ENCODE measurements at places on chromosomes 2 and 18. TPM values are rescaled to one million over a fixed set of nuclear protein-coding genes. Genes with fewer than 3 reads are reported as not detected.

- no peaks in the 10 kb centered on the region for H3K27me3 ChIP-seq
- no peak for DNase-seq
- H3K4me1 ChIP-seq, result no peaks in the 10 kb centered on the region
- no peak overlapping the region for H3K4me3 ChIP-seq
Observed at GRCh38 chr18:45270289-45270771, 344.9 kb upstream of the SLC14A2 start.

GRCh38 chr2:84033347-84033974 is 425.6 kb downstream of the SUCLG1 start:
- no peaks in the 10 kb centered on the region for H3K4me1 ChIP-seq
- H3K36me3 ChIP-seq, result no peaks in the 10 kb centered on the region
- H3K4me3 ChIP-seq, result no peak overlapping the region
- H3K27me3 ChIP-seq, result no peaks in the 10 kb centered on the region
- no peak for DNase-seq

- no peak overlapping the region for H3K4me3 ChIP-seq
- no peak for DNase-seq
- H3K4me1 ChIP-seq, result no peaks in the 10 kb centered on the region
- H3K27me3 ChIP-seq, result no peaks in the 10 kb centered on the region
- H3K36me3 ChIP-seq, result no peaks in the 10 kb centered on the region
Observed at GRCh38 chr2:234038076-234038802, 12.3 kb upstream of the SPP2 start.

DNA sequence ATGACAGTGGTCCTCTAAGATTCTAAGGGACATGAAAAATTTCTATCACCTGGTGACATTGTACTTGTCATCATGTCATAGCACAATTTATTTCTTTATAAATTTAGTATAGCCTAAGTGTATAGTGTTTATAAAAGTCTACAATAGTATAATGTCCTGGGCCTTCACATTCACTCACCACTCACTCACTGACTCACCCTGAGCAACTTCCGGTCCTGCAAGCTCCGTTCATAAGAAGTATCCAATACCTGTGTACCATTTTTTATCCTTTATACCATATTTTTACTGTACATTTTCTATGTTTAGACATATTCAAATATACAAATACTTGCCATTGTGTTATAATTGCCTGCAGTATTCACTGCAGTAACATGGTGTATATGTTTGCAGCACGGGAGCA is 72.8 kb upstream of the DSEL start:
- no peak overlapping the region for H3K4me3 ChIP-seq
- H3K4me1 ChIP-seq, result no peaks in the 10 kb centered on the region

GRCh38 chr2:28663359-28663758 is 88.3 kb upstream of the PPP1CB start:
- DNase-seq, result no peak
- H3K4me1 ChIP-seq, result peaks cover 23% of the 10 kb centered on the region
- H3K4me3 ChIP-seq, result no peak overlapping the region
- no peaks in the 10 kb centered on the region for H3K27me3 ChIP-seq
- peak overlapping the region; percentile 63 for H3K27ac ChIP-seq

DNA sequence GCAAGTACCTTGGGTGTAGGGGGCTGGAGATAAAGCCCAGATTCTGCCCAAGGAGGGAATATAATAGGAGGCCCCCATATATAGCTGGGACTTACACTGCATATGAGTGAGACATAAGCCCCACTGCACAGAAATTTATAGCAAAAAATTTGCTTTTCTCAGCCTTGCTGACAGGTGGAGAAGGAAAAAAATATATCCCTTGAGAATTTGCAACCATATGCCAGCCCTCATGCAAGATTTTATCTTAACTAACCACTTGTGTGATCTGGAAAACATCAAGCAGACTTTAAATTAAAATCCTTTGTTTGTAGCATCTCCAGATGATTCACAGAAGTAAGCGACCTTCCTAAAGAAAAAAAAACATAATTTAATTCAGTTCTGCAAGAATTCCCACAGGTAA is 288.2 kb downstream of the BCL2 start:
- no peaks in the 10 kb centered on the region for H3K27me3 ChIP-seq
- no peaks in the 10 kb centered on the region for H3K4me1 ChIP-seq
- H3K36me3 ChIP-seq, result no peaks in the 10 kb centered on the region
- H3K4me3 ChIP-seq, result no peak overlapping the region

DNA sequence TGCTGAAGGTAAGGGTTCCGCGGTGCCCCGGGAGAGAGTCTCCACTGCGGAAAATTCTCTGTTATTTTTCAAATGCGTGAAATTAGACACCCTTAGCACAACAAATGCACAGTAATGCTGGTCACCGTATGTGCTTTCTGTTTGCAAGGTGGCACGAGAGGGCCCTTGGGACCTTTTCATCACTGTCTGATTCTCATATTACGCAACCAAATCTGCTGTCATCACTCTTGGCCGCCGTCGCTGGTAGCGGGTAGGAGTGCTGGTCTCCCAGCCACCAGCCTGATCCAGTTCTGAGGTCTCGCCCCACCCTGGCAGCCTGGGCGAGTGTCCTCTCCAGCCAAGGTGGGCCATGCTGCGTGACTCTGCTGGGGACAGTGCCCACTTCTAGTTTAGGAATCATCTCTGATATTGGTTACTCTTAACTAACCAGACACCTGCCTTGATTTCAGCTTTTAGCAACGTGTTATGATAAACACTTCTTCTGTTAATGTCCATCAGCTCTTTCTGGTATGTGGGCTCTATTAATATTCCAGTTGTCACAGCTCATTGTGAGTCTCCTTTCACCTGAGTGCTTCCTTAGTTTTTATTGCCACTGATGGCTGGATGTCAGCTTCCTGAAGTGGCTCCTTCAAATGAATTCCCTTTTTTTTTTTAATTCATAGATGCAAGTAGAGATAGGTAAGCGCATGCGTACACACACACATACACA is 199.4 kb downstream of the GBX2 start:
- H3K4me3 ChIP-seq, result no peak overlapping the region
- H3K27me3 ChIP-seq, result no peaks in the 10 kb centered on the region
- H3K4me1 ChIP-seq, result no peaks in the 10 kb centered on the region
- peaks cover 11% of the 10 kb centered on the region for H3K36me3 ChIP-seq

DNA sequence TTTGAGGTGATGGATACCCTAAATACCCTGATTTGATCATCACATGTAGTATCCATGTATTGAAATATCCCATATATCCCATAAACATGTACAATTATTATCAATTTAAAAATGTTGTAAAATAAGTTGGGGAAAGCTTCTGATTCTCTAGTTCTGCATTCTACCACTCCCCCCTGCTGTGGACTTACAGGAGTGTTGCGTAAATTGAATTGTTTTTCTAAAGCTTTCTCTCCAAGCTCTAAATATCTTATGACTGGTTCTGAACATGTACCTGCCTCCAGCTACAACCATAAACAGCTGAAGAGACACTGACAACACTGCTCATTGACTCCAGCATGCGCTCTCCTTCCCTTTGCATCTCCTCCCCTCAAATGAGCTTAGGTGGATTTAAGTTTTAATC is 145.2 kb downstream of the MGAT5 start:
- no peak for DNase-seq
- no peak overlapping the region for H3K27ac ChIP-seq
- no peak overlapping the region for H3K4me3 ChIP-seq

DNA sequence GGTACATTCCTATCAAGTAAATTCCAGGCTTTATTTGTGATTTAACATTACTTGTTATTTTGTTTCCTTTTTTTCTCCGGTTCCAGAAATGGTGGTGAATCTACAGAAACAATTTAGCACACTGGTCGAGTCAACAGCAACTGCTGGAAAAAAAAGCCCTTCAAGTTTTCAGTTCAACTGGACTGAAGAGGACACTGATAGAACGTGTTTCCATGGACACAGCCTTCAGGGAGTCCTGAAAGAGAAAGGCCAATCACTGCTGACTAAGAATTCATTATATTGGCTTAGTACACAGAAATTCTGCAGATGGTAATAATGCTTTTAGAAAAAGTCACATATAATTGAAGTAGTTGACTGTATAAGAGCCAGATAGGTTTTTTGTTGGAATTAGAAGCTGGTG is 32.0 kb upstream of the GRHL1 start:
- peaks cover 6% of the 10 kb centered on the region for H3K4me1 ChIP-seq
- peaks cover 22% of the 10 kb centered on the region for H3K36me3 ChIP-seq
- DNase-seq, result no peak
- no peaks in the 10 kb centered on the region for H3K27me3 ChIP-seq
- H3K27ac ChIP-seq, result no peak overlapping the region

DNA sequence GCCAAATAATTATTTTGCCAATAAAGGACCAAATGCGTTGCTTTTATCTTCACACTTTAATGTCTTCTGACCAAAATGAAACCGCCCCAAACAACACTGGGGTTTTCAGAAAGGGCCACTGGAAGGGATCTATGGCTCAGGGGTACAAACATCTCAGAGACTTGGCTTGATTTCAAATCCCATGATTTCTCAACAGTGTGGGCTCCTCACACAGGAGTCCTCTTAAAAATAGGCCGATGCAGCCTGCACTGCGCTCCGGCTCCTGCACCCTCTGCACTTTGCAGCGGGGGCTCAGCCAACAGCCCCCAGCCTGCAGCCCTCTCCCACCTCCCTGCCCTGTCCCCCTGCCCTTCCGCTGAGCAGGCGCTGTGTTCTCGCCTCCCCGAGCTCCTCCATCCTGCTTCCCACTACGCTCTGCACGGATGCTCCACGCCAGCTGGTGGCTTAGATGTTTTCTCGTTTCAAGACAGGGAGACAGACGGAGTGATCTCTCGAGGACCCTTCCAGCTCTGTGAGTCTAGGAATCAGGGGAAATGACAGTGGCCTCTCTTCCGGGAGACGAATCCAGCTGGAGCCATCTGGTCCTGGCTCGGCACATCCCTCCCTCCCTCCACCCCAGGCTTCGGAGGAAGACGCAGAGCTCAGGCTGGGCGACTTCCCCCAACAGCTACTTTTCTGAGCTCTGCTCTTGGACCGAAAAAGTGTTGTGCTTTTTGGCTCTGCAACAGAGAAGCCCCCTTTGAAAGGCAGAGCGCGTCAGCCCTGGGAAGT is 71.4 kb downstream of the KCNF1 start:
- peaks cover 9% of the 10 kb centered on the region for H3K27me3 ChIP-seq
- no peak overlapping the region for H3K4me3 ChIP-seq
- H3K4me1 ChIP-seq, result no peaks in the 10 kb centered on the region
- peak overlapping the region; percentile 73 for H3K27ac ChIP-seq
- H3K36me3 ChIP-seq, result no peaks in the 10 kb centered on the region

GRCh38 chr2:226623587-226624368 is 175.8 kb downstream of the IRS1 start:
- H3K36me3 ChIP-seq, result no peaks in the 10 kb centered on the region
- no peak for DNase-seq

DNA sequence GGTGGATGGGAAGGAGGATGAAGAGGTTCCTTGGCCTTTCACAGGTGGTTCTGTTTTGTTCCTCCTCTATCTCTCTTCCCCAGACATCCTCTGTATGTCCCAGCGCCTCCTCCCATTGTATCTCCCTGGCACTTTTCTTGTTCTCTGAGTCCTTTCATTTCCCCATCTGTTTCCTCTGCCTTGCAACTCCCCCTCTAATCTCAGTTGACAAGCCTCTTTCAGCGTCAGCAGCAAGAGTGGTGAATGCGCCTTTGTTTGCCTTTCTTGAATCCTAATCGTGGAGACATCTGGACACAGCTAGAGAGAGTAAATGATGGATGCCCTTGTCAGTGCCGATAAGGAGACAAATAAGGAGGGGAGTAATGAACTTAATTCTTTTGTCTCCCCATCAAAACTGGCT is 167.0 kb downstream of the NDUFA10 start:
- no peaks in the 10 kb centered on the region for H3K36me3 ChIP-seq
- DNase-seq, result no peak
- H3K27me3 ChIP-seq, result no peaks in the 10 kb centered on the region
- no peak overlapping the region for H3K27ac ChIP-seq
- no peaks in the 10 kb centered on the region for H3K4me1 ChIP-seq
- H3K4me3 ChIP-seq, result no peak overlapping the region

DNA sequence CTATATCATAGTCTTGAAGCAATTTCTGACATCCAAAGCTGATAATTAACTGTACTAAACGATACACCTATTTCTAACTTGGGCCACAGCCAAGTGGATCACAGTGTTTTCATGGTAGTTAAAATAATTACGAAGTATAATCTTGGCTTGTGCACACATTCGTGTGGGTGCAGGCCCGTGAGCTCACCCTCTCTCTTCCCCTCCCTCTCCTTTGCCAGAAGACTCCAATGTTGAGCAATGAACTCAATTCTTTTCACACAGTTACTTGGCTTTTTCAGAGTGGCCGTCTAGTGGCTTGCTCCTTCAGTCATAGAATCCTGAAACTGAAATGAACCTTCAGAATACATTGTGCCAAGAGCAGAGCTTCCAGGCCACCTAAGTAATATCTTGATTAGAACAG is 178.7 kb downstream of the NCKAP5 start:
- H3K27me3 ChIP-seq, result no peaks in the 10 kb centered on the region
- no peak for DNase-seq
- H3K4me3 ChIP-seq, result no peak overlapping the region
- H3K4me1 ChIP-seq, result no peaks in the 10 kb centered on the region

DNA sequence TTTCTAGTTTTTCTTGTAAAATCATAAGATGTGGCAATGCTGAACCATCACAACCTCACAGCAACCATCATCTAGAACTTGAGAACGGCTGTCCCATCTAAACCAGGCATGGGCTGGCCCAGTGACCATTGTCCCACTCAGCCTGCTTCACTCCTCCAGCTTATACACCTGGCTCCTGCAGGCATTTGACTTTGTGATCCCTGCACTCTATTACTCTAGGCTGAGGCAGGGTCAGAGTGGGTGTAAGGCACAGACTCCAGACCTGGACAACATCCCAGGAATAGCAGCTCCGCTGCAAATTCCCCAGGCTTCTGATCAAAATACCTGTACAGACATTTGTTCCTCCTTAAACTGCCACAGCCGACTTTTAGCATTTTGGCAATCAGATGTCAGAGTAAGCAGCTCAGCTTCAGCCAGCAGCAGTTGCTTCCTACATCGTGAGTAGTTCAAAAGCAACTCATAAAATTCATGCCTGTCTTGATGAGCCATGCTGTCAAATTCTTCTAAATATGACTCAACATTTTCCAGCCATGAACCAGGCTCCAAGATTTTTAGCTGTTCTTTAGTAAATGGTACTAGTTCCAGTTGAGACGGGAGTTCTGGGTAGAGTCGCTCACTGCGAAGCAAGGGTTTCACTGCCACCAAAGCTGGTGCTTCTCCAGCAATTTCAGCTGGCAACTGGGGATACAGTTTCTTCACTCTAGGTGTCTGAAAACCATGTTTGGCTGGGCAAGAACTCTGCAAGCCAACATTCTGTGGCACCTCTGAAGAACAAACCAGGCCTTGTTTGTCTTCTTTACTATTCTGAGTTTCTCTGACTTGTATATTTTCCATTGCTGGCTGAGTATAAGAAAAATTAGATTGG is 12.8 kb downstream of the EPG5 start:
- peaks cover 19% of the 10 kb centered on the region for H3K4me1 ChIP-seq
- no peak overlapping the region for H3K4me3 ChIP-seq
- H3K27ac ChIP-seq, result no peak overlapping the region
- no peak for DNase-seq

The TNFRSF11A gene
- total RNA-seq, result 1.5 TPM

The FBXO48 gene
- total RNA-seq, result 1.1 TPM

The KCNK3 gene
- total RNA-seq, result 1.0 TPM

The MYCN gene
- not detected for total RNA-seq
